ENCODE measurements at places on chromosomes 1 and 21. TPM values are rescaled to one million over a fixed set of nuclear protein-coding genes. Genes with fewer than 3 reads are reported as not detected.
A peak's percentile ranks its signal among the peaks of the same experiment; 100 is the strongest.

DNA sequence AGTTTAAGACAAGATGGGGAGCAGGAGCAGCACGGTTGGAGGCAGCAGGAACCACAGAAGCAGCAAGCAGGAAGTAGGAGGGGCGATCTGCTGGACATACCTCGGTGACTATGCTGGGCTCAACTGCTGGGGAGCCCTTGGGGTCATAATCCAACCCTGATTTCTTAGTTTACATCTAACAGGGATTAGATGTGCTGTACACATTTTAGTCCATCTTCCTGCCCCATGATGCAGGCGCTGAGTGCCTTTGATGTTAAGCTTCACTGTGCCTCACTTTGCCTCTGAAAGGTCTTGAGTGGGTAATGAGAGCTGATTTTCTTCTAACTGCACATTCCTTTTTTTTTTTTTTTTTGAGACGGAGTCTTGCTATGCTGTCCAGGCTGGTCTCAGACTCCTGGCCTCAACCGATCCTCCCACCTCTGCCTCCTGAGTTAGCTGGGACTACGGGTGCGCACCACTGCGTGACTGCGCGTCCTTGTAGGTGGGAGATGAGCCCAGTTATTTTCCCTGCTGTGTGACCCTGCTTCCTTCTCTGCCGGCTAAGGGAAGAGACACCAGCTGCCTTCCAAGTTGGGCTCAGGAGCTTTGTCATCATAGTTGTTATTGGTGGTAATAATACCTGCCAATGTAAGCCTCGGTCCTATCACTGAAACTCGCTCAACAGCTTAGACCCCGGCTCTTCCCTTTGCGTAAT is 1.1 kb upstream of the RCAN3 start:
- H3K27me3 ChIP-seq: no peaks in the 10 kb centered on the region
- H3K27ac ChIP-seq: peak overlapping the region; percentile 95
- peaks cover 9% of the 10 kb centered on the region for H3K36me3 ChIP-seq
- H3K4me1 ChIP-seq: peaks cover 46% of the 10 kb centered on the region
- DNase-seq: peak; percentile 71
- peak overlapping the region; percentile 77 for H3K4me3 ChIP-seq

NBPF14 gene
- 13.2 TPM for total RNA-seq

- peaks cover 22% of the 10 kb centered on the region for H3K4me1 ChIP-seq
- H3K4me3 ChIP-seq: no peak overlapping the region
- DNase-seq: no peak
- H3K36me3 ChIP-seq: peaks cover 19% of the 10 kb centered on the region
- no peaks in the 10 kb centered on the region for H3K27me3 ChIP-seq
Measured at GRCh38 chr1:44950434-44950833, 36.0 kb downstream of the EIF2B3 start.

OR4F16 gene
- total RNA-seq: not detected

DNA sequence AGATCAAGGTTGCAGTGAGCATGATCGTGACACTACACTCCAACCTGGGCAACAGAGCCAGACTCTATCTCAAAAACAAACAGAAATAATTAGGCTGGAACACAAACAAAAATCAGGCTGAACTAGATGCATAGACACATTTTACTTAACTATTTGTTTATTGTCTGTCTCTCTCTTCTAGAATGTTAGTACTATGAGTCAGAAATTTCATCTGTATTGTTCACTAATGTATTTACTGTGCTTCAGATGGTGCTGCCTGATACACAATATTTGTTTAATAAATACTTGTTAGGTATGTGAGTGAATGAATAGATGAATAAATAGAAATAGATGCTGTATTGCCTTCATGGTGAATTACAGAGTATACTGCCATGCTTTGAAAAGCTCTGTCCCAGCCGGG is 6.0 kb upstream of the LIN28A start:
- no peak overlapping the region for H3K27ac ChIP-seq
- H3K27me3 ChIP-seq: peaks cover 26% of the 10 kb centered on the region
- DNase-seq: no peak
- H3K36me3 ChIP-seq: no peaks in the 10 kb centered on the region
- peaks cover 13% of the 10 kb centered on the region for H3K4me1 ChIP-seq

Measured in activated CD8-positive, alpha-beta T cell treated with anti-CD3 and anti-CD28 coated beads for 36 hours (primary cell).